CD4-positive, alpha-beta T cell treated with Interleukin-15 for 4 hours (primary cell): ENCODE measurements at places on chromosomes 4 and X.

DNA sequence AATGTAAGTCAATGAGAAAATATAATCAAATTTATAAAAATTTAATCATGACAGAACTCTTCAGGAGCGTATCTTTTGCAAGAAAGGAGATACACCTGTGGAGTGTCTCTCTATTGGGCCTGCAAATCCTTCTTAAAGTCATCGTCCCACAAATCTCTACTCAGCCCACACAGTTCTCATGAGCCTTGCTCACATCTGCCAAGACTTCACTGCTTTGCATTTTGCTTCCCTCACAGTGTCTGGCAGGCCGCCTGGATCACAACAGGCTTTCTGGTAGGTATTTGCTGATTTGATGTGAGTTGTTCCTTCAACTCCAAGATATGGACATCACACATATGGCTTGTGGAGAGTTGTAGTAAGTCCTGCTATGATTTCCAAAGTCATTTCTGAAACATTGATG, 183.1 kb upstream of the ARX start:
- DNase-seq: no peak

DNA sequence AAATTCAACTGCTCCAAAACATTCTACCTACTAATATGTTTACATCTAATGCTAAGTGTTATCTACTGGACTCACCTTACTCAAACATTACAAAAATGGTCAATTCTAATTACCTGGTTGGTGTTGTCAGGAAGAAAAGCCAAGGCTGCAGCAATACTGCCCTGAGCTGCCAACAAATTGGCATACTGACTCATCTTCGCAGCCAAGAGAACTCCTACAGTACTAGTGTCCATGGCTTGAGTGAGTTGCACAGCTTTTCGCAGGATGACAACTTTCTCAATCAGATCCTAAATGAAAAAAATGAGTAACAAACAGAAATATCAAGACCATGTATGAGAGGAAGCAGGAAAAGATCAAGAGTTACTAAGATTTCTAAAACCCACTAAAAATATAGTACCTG, 39.6 kb downstream of the SEC31A start:
- DNase-seq: no peak

DNA sequence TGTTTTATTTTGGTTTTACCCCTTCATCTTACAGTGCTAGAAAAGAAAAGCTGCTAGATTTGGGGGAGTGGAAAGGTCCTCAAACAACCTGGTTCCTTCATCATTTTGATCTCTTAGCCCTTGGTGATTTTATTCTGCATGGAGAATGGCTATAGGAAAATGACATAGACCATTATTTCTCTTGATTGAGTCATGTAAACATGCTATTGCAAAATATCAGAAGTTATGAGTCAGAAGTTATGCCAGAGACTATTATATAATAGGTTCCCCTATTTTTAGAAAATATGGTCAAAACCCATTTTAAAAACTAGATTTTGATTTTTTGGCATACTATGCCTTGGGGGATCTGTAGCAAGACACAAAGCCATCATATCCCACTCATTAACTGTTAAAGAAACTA, 83.7 kb upstream of the FAM9C start:
- DNase-seq: no peak

GRCh38 chrX:21503593-21503992, 129.4 kb downstream of the CNKSR2 start:
- no peak for DNase-seq

DNA sequence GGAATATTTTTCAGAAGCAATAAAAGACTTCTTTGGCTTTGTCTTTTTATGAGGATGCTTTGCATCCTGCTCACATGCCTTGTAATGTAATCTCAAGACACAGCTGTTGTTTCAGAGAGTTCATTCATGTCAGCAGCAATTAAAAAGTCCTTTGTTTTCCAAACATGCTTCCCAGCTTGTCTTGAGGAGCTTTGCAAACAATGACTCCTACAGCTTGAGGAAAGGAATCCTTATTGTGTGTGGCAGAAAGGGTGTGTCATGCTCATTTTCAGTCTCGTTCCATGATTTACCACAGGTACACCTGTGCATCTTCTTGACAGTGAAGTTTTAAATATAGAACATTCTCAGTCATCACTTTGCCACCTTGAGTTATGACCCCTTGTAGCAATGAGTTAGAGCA, 139.2 kb upstream of the AADAT start:
- DNase-seq: no peak

GRCh38 chr4:2436301-2436700, 17.5 kb downstream of the CFAP99 start:
- no peak for DNase-seq

GRCh38 chr4:41506130-41506529, 31.8 kb upstream of the LIMCH1 start:
- DNase-seq: no peak

- DNase-seq: peak; percentile 57
These were observed 16.8 kb downstream of the FGFR3 start for GRCh38 chr4:1809754-1810502.

DNA sequence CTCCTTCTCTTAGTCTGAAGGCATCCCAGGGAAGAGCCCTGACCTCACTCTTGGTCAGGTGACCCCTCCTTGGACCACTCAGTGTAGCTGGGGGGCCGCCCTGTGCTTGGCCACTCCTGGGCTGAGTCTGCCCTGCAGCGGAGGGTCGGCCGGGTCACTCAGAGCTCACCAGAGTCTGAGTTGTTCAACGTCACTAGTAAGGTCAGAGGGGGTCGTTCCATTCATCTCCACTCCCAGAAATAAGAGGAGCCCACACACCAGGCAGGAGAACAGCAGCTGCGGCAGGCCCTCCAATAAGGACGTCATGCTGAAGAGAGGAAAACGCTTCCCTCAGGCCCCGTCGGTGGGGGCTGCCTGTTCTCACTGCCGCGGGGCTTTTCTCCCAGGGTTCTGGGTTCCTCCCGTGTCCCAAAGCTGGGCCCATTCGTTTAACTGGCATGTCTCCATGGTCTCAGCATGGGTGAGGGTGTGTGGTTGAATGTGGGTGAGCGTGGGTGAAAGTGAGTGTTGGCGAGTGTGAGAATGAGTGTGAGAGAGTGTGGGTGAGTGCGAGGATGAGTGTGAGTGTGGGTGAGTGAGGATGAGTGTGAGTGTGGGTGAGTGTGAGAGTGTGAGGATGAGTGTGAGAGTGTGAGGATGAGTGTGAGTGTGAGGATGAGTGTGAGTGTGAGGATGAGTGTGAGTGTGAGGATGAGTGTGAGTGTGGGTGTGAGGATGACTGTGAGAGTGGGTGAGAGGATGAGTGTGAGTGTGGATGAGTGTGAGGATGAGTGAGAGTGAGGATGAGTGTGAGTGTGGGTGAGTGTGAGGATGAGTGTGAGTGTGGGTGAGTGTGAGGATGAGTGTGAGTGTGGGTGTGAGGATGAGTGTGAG, 47.7 kb downstream of the ING2 start:
- DNase-seq: no peak

GRCh38 chr4:10947898-10948297, 263.3 kb upstream of the CLNK start:
- DNase-seq: no peak

- DNase-seq: peak; percentile 63
These were observed 17.3 kb downstream of the NIPAL1 start for GRCh38 chr4:48033825-48034413.

GRCh38 chr4:184588893-184589292, 60.4 kb downstream of the CASP3 start:
- no peak for DNase-seq

- no peak for DNase-seq
These were observed 4.6 kb downstream of the RASSF6 start for GRCh38 chr4:73615613-73616012.

- DNase-seq: no peak
These were observed 15.5 kb downstream of the NUDT6 start for GRCh38 chr4:122906859-122907305.

DNA sequence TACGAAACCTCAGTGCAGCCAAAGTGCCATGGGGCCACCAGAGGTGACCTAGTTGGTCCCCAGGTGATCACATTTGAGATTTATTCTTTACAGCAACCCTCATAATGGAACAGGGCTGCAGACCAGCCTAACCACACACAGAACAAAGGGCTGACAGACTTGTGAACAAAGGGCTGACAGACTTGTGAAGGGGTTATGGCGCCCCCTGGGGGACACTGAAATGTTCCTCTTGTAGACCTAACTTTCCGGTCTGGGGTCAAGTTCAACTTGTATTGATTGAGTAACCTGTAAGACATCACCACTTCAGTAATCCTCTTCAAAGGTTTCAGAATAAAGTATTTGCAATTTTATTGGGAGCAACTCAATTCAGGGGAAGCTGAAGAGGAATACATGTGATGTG, 175.9 kb upstream of the RPS6KA3 start:
- DNase-seq: peak; percentile 81

DNA sequence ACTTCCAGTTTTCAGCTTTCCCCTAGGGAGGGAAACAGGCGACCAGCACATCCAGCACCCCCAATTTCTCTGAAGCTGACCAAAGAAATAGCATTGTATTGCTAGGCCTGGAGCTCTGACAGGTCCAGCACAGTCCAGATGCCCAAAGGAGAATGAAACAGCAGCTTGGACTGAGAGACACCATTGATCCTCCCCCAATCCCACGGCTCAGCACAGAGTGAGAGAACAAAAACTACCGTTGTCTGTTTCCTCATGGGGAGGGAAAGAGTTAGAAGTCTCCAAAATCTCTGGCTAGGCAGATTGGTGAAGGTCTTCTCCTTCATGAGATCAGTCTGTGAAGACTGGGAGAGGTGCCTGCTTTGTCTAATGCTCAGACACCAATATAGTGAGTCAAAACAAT, 8.6 kb downstream of the TCEAL7 start:
- no peak for DNase-seq

DNA sequence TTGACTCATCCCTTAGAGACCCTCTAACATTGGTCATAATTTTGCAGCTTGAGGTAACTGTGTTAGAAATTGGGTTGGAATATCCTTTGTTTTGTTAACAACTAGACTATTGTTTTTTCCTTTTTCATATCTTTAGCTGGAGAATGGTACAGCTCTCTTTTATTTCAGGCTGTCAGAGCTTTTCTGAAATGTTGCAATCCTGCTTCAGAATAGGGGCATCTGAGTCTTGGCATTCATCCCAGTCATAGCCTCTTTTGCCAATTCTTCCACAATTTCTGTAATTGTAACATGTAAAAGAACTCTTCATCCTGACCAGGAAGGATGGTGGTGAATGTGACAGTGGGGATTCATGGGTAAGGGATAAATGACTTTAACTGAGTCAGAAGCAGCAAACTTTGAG, 128.7 kb downstream of the FHIP1A start:
- DNase-seq: no peak

- DNase-seq: no peak
These were observed 91.6 kb upstream of the NUDT6 start for GRCh38 chr4:123014038-123014437.

GRCh38 chr4:127775843-127776242, 6.3 kb upstream of the HSPA4L start:
- no peak for DNase-seq

GRCh38 chrX:143165778-143166177, 140.1 kb downstream of the SPANXN4 start:
- DNase-seq: no peak

DNA sequence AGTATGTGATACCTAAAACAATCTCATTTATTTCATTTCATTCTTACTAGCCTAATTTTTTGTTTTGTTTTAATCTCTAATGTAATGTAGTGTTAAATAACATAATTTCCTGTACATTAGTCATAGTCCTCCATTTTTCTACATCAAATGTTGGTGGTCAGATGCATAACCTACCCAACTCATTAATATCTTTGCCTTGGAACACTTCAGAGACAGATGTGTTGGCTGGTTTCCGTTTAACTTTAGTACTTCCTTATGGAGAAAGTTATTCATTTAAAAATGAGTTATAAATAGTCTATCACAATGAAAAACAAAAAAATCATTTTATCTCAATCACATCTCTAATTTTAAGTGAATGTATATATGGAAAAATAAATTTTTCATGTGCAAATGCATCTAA, 190.2 kb downstream of the ANTXR2 start:
- no peak for DNase-seq

DNA sequence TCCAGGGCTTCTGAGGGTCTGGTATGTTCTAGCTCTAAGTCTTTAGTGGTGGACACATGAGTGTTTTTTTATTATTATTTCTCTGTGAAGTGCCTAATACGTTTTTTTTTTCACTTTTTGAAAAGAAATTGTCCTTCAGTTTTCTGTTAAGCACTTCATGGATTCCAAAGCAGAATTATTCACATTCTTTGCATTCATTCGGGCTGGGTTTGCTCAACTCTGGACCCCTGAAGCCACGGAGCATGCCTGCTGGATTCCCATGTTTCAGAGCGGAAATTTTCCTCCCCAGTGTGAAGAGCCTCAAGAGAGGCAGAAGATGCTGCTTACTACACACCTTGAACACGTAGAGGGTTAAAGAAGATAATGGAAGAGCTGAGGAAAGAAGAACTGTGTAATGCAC, 107.5 kb downstream of the EGF start:
- DNase-seq: no peak

- DNase-seq: no peak
These were observed 575 bp upstream of the KLHL5 start for GRCh38 chr4:39061457-39061856.

- no peak for DNase-seq
These were observed 72.8 kb downstream of the MANBA start for GRCh38 chr4:102687982-102688433.

GRCh38 chr4:139834981-139835391, 169.4 kb downstream of the MGST2 start:
- no peak for DNase-seq

DNA sequence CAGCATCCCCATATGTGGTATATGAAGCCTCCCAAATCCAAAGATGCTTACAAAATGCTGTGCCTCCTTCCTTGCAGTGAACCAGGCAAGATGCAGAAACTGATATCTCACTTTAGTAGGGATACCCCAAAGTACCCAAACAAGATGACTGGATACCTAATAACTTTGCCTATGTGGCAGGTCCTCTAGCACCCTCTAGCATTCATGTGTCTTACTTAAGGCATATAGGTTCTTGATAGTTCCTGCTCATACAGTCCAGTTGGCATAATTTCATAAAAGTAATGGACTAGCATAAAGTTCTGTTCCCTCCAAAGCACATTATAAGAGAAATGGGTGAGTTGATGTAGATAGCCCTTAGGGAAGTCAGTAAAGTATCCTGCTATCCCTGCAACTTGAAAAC, 36.8 kb upstream of the SPP1 start:
- DNase-seq: no peak

- DNase-seq: no peak
These were observed 65.7 kb upstream of the STX18 start for GRCh38 chr4:4607336-4608213.
